ENCODE measurements at places on chromosomes 2 and 18.

- no peak for DNase-seq
Observed at GRCh38 chr2:241943209-241943850, 73.8 kb downstream of the RTP5 start.

DNA sequence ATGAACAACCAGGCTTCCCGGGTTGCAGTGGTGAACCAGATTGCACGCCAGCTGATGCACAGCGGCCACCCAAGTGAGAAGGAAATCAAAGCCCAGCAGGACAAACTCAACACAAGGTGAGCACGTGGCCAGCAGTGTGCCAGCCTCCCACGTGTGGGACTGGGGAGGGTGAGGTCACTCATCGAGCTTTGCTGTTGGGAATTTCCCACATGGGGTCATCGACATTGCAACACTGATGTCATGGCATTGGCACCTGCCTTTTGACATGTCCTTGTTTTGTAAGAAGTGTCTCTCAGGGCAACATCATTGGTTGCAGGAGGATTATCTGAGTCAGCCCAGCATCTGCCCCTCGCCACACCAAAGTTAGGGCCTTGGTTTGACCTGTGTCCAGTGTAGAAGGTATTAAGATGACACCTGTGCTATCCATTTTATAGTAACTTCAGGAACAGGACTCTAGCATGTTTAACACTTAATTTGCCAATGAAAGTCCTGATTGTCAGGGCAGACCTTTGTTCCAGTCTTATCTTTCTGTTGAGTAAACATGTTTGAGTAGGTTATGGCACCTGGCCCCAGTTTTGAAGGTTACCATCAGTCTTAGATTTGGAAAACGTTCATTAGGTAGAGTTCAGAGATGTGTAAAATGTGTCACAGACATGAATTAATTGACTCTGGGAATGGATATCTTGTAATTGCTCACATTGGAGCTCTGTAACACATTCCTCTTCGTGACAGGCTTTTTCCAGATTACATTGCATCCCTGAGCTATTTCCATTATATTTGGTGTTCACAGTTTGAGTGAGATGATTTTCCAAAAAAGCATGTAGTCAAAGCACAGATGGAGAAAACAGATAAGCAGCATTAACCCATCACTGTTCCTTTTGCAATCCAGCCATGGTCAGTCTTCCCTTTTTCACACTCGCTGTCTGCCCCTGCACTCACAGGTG lies 93.3 kb upstream of the EML6 start:
- peak; percentile 27 for DNase-seq

DNA sequence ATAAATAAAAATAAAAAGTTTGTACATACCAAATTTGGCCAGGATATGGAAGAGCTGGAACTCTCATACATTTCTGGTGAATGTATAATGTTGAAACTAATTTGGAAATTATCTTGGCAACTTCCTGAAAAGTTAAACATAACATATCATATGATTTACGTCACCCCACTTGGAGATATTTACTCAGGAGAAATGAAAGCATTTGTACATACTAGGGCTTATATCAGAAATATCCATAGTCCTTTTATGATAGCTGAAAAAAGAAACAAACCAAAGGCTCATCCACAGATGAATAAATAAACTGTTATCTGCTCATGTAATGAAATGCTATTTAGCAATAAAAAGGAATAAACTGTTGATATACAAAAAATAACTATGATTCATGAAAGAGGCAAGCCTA lies 318.2 kb upstream of the NRXN1 start:
- DNase-seq = no peak

GRCh38 chr18:40096675-40097074 lies 1858.4 kb upstream of the PIK3C3 start:
- DNase-seq = no peak

DNA sequence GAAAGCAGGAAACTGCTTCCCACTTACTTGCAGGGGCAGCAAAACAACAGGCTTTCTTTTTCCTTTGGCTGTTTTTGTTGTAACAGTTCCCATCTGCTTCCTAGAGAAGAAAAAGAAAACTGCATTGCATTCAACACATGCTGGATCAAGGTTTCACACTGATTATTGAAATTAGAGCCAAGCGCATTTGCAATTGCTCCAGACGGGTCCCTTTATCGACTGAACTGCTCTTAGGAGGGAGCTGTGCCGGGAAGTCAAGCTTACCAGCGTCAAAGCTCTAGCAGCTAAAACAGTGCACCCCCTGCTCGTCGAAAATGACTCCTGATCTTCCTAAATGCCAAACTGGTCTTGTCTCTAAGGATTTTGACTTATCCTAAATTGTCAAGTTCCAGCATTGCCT lies 164.0 kb upstream of the SESTD1 start:
- no peak for DNase-seq

DNA sequence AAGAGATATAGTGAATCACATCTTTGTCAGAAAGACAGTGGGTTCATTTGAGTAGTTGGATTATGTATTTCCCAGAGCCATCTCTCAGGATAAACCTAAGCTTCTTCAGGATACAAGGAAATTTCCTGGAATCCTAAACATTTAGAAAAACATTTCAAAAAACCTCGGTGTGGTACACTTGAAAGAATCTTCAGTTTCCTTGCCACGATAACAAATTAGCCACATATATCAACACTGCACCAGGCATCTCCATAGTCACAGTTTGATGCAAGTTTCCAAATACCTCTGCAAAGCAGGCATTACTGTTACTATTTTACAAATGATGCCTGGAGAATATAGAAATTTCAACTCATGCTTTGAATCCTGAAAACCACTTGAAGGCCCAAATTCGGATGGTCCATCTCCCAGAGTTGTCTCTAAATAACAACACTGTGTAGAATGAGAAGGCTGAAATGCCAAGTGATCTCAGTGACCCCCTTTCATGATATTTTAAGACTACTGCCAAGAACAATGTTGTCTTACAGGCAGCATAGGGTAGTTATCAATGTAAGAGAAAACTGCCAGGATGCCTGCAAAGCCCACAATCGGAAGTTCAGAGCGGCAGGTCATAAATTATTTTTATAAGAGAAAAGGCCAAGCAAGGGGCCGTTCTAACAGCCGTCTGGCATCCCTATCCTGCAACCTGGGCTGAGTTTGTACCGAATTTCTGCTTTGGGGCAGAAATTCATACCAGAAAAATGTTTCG lies 307.9 kb downstream of the TXNL1 start:
- no peak for DNase-seq

- peak; percentile 68 for DNase-seq
Observed at GRCh38 chr18:74264303-74265020, 27.3 kb downstream of the CYB5A start.

GRCh38 chr2:121944072-121944831 lies 188.8 kb downstream of the TSN start:
- no peak for DNase-seq

DNA sequence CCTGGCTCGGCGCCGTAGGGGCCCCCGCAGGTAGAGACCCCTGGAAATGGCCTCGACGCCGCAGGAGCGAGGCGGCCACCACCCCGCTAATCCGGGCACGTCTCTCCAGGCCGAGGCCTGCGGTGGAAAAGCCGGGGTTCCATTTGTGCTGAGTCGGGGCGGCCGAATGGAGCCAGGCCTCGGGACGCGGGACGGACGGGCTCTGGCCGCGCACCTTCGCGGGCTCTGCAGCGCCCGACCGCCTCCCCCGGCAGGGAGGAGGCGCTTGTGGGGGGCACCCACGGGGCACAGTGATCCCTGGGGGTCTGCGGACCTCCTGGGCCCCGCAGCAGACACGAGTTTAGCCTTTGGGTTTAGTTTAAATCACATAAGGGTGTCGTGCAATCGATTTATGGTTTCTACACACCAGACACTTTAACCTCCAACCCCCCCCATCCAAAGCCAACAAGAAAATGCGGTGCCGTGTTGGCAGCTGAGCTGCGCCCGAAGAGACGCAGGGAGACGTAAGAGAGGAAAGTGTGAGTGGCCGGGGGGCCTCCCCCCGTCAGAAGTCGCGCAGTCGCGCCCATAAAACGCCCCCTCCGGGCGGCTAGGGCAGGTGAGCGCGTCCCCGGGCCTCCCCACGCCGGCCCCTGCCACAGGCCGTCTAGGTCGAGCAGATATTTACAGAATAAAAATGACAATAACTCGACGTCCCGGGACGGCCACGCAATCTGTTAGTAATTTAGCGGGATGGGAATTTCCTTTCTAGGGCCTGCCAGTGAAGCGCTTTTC lies 1.0 kb upstream of the NFATC1 start:
- peak; percentile 72 for DNase-seq

GRCh38 chr2:55961318-55961911 lies 37.8 kb upstream of the EFEMP1 start:
- peak; percentile 12 for DNase-seq

DNA sequence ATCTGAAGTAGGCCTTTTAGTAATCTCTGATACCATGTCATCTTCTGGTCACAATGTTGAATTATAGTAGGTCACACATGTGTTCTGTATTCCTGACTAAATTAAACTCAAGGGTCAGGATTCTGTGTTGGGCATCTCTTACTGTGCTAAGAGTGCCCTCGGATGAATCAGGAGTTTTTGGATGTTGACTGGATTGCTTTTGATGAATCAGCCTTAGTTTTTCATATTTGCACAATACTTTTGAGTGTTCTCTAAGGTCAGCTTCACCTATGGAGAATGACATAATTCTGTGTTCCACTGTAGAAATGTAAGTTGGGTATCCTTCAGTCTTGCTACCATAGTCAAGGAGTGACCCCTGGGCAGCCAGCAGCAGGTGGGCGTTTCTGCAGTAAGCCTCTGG lies 190.1 kb downstream of the PTPRM start:
- no peak for DNase-seq

GRCh38 chr2:159053161-159054031 lies 85.0 kb downstream of the TANC1 start:
- no peak for DNase-seq

DNA sequence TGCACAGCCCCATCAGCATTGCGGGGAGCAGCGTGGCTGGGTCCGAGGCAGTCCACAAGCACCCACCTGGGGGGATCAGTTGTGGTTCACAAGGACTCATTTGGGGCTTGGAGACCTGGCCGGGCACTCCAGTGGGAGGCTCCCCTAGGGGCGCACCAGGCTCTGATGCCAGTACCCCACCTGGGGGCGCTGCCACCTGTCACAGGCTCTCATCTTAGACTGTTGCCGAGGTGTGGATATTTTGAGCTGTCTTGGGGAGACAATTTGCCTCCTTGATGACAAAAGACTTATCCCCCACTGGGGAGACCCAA lies 3.0 kb downstream of the ADRA2B start:
- DNase-seq = no peak

- no peak for DNase-seq
Observed at GRCh38 chr2:54012538-54013141, 41.8 kb upstream of the PSME4 start.

- DNase-seq = no peak
Observed at GRCh38 chr18:78647018-78647417, 332.6 kb upstream of the SALL3 start.

DNA sequence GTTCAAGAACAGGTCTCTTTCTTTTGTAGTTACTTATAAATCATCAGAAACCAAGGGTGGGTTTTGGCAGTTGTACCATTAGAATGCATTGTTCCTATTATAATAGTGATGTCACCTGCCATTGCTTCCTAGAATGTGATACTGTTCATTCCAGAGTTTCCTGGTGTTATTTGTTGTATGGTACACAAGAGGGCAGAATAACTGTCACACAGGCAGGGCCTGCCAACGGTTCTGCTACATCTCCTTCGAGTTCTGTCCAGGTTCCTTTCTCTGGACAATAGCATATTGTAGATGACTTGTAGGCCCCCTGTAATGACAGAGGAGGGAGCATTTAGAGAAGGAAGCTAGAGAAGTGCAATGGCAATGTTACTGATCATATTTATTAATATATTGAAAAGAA lies 98.3 kb downstream of the KLHL14 start:
- no peak for DNase-seq

DNA sequence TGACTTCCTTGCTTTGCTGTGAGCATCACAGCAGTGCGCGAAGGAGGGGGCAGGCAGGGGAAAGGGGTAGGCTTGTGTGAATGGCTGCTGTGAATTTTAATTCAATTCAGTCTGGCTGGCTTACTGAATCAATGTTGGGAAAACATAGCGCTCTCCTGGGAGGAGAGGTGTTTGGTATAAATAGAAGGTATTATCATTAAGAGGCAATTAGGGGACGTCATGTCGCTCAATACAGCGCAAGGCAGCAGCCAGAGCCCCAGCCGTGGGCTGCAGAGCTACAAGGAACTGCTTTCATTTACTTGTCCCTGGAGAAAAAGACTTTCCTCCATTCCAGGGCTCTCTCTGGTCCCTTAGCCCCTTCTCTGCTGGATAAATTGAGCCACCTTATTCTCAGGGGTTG lies 181.4 kb upstream of the MSH6 start:
- DNase-seq = no peak

- no peak for DNase-seq
Observed at GRCh38 chr2:23327416-23327815, 57.6 kb upstream of the KLHL29 start.

DNA sequence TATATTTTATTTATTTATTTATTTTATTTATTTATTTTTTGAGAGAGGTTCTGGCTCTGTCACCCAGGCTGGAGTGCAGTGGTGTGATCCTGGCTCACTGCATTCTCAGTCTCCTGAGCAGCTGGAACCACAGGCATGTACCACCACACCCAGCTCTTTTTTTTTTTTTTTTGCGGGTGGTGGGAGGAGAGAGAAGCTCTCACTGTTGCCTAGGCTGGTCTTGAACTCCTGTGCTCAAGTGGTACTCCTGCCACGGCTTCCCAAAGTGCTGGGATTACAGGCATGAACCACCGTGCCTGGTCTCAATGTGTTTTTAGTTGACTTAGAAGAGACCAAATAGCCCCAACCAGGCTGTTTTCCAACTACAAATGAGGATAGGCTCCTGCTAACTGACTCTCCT lies 80.7 kb downstream of the PDCL3 start:
- DNase-seq = no peak

DNA sequence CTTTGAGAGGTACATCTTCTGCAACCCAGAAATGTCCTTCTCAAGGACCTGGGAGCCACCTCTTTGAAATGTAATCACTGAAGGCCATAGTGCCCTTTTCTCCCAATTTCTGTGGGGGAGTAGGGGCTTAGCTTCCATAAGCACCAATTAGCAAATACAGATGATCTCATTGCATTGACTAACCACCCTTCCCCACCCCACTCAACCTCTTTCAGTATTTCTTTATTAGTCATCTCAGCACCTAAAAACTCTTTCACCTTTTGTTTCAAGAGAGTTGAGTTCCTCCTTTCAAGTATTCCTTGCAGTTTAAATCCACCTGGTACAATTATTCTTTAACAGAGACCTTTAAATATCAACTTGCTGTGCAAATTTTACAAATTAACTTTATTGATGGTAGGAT lies 1011.8 kb upstream of the CDH2 start:
- DNase-seq = no peak

DNA sequence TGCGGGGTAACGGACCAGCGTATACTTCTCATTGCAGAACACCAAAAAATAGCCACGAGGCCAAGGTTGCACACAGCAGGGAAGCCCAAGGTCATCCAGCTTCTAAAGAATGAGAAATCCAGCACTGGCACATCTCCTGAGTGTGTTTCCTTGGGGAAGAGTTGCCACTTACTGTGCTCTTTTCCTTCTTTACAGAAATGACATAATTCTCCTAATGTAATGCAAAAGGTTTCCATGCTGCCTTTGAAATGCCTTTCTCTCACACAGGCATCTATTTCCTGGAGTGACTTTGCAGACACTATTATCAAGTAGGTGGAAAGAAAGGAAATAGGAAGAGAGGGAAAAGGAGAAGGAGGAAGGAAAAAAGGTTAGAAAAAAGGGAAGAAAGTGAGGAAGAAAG lies 862.1 kb upstream of the CELF4 start:
- DNase-seq = no peak

Measured in B cell (primary cell).